ENCODE measurements at places on chromosomes 1 and 21. TPM values are rescaled to one million over a fixed set of nuclear protein-coding genes. Genes with fewer than 3 reads are reported as not detected.

The PRKAB2 gene
- total RNA-seq = 25.0 TPM

The SPRR2E gene
- 11.8 TPM for total RNA-seq

DNA sequence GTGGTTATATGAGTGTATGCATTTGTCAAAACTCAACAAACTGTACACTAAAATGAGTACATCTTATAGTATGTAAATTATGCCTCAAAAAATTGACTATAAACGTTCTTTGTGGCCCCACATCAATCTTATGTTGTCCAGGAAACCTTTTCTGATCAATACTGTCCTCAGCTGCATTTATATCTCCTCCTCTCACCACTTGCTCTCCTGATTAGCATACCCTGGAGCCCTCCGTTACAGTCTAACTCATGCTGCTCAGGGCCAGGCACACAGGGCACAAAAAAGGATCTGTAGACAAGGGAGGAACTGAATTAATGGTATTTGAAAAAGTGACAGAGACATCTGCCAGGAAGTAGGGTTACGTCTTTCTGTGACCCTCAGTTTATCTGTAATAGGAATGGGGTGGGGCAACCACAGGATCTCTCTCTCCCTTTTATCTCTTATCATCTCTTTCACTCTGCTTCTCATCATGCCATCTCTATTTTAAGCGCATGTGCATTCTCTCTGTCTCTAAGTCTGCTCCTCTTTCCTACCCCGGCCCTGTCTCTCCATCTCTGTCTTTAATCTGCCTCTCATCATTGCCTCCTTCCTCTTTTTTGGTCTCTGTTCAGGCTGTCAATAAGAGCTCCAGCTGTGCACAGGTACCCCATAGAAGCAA is 7.0 kb upstream of the TAL1 start:
- DNase-seq = no peak

DNA sequence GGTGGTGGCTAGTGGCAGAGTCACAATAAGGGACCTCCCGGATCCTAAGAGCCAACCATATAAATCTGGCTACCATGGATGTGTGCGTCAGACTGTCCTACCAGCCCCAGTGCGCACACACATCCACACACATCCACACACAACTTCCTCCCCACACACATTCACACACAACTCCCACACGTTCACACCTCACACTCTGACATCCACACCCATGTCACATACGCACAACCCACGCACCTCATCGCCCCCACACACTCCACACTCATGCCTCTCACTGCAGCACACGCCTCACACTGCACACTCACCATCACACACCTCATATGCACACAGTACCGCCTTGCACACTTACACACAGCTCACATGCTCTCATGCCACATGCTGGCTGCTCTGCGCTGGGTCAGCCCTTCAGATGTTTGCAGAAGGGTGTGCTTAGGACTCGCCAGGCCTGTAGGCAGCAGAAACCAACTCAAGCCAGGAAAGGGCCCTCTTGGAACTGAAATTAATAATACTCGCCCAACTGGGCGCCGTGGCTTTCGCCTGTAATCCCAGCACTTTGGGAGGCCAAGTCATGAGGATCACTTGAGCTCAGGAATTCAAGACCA is 3.0 kb downstream of the LDLRAD2 start:
- DNase-seq = no peak

- no peak for DNase-seq
Measured at GRCh38 chr1:234475167-234475793, 3.7 kb downstream of the TARBP1 start.

Measured in vagina (tissue), 2 donors.